CD4-positive, alpha-beta T cell treated with Interleukin-12 subunit alpha and Interleukin-12 subunit beta, for 1 hour (primary cell): ENCODE measurements at places on chromosomes 5 and 9.

GRCh38 chr9:14749741-14750211, 27.2 kb upstream of the CER1 start:
- no peak for DNase-seq

DNA sequence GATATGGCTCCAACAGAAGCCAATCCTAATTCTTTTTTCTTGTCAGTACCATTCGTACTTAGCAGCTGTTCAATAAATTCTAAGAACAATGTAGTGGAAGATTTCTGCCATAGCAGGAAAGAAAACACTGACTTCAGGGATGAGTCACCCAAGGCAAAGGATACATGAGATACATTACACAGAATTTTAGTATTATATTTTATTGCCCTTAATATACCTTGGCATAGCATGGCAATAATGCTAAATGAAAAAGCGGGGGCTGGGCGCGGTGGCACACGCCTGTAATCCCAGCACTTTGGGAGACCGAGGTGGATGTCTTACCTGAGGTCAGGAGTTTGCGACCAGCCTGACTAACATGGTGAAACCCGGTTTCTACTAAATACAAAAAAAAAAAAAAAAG, 619.1 kb upstream of the DAB2 start:
- no peak for DNase-seq

GRCh38 chr5:37830348-37830747, 9.5 kb downstream of the GDNF start:
- no peak for DNase-seq

- no peak for DNase-seq
These were observed 10.0 kb downstream of the TRIM14 start for GRCh38 chr9:98109052-98109451.

DNA sequence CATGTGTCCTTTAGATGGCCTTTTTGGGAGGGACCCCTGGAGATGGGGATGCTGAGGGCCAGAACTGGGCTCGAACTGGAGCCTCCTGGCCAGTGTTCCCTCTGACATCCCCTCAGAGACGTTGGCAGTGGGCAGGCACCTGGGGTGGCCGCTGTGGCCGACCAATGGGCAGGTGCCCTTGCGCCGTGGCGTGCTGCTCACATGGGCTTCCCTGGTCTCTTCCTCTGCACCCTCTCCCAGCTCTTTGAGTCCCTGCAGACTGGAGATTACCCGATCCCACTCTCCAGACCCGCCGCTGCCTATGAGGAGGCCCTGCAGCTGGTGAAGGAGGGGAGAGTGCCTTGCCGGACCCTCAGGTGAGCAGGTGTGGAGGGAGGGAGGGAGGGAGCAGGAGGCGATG, 19.9 kb upstream of the DOLPP1 start:
- DNase-seq, result no peak
